Islet precursor cell (in vitro differentiated cells): ENCODE measurements at places on chromosomes 11 and 22.

DNA sequence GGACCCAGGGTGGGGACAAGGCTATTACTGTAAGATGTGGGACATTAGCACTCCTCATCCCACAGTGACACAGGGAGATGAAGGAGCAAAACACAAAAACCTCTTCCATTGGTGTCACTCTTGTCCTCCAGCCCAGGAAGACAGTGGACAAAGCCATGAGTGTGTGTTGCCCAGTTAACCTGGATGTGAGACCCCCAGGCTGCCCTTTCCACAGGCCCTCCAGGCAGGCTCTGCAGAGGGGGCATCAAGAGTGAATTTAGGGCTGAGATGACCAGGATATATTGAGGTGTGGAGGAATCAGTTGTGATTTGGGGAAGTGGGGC lies 111.3 kb downstream of the GGTLC2 start:
- peak; percentile 35 for DNase-seq

DNA sequence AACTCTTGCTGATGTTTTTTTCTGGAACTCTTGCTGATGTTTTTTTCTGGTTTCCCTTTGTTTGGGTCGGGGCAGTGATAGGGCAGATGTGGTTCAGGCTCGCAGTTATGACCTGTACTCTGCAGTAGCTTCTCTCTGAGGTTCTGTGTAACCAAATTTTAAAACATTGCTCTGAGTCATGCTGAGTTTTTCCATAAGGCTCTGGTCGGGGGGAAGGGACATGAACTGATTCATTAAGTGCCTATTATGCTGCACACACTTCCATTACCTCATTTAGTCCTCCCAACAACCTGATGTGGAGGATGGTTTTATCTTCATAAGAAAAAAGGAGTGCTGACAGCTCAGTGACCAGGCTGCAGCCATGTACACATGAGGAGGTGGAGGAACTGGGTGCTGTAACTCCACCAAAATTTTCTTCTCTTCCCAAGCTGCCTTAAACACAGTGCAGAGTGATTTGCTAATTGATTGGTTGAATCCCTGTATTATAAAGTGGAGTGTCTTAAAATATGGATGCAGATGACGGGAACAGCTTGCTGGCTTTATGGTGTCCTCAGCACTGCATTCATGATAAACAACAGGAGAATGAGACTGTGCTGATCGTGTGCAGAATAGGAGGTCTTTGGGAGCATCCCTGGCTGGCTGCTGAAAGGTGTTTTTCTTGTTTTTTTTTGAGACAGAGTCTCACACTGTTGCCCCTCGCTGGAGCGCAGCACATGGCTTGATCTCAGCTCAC lies 19.1 kb downstream of the TNRC6B start:
- DNase-seq, result no peak

GRCh38 chr11:125532668-125533067 lies 36.6 kb upstream of the FEZ1 start:
- no peak for DNase-seq

GRCh38 chr22:49896201-49896600 lies 22.0 kb downstream of the ALG12 start:
- DNase-seq, result no peak

GRCh38 chr11:120929090-120929489 lies 94.8 kb upstream of the TBCEL start:
- no peak for DNase-seq

GRCh38 chr22:49583886-49584505 lies 243.7 kb downstream of the BRD1 start:
- peak; percentile 31 for DNase-seq

DNA sequence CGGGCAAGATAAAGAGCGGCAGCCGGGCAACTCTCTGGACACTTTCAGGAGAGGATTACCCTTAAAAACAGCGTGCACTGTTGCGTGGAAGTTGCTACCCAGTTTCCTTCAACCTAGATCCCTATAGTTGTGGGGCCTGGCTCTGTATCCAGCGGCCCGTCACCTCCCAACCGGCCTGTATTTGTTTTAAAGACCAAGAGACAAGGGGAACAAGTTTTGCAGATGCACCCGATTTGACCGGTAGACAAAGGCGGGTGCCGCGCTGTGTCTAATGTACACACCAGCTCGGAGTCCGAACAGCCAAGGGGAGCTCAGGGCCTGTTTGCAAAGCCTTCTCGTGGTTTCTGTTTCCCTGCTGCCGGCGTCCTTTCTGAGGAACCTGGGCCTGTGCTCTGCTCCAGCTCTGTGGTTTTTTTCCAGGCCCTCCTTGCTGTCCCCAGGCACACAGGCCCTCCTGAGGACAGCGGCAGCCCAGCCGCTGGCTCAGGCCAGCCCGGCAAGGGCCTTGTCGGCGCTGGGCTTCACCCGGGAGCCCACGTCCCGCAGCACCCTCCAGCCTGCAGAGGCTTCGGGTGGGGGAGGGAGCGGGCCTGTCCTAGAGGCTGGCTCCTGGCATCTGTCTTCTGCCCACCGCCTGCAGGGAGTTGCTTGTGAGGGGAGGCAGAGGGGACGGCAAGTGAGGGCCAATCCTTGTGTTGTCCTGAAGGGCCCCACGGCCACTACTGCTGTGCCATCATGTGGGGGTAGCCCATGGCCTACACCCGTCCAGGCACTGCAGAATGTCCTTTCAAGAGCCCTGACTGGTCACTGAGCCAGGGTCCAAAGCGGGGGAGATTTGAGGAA lies 1.4 kb downstream of the TBX1 start:
- DNase-seq, result peak; percentile 73

DNA sequence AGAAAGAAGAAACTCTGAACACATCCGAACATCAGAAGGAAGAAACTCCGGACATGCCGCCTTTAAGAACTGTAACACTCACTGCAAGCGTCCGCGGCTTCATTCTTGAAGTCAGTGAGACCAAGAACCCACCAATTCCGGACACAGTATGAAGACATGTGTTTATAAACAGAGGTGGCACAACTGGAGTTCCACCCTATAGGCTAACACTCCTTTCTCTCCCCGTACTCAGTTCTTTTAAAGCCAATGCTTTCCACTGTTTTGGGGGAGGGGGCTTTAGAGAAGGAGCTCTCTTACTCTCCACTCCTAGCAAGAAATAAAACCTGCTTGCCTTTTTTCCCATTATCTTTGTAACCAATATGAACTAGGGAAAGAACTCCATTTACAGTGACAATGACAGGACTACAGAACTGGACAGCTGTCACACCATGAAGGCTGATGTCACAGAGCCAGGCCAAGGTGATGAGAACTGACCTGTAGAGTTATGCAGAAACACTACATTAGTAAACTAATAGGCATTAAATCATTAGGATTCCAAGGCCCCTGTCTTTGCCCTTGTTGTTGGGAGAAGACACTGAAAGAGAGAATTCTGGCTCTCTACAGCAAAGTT lies 733 bp downstream of the TRIM5 start:
- no peak for DNase-seq

DNA sequence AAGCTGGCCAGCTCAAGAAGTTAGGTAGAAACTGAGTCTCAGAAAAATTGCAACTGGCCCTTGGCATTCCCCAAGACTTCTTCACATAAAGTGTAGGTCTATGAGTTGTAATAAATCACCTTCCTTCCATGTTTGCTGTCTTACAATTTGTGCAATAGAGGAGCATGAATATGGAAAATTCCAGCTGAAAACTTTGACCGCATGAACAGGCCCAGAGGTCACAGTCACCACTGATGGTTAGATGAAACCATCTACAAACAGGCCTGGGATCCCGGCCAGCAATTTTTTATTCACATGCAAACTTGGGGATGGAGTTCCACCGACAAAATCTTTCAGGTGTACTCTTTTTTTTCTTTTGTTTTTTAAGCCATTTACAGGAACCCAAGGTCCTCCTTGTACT lies 88.1 kb downstream of the SERGEF start:
- DNase-seq, result no peak

GRCh38 chr22:25025491-25026400 lies 73.2 kb downstream of the KIAA1671 start:
- peak; percentile 62 for DNase-seq

DNA sequence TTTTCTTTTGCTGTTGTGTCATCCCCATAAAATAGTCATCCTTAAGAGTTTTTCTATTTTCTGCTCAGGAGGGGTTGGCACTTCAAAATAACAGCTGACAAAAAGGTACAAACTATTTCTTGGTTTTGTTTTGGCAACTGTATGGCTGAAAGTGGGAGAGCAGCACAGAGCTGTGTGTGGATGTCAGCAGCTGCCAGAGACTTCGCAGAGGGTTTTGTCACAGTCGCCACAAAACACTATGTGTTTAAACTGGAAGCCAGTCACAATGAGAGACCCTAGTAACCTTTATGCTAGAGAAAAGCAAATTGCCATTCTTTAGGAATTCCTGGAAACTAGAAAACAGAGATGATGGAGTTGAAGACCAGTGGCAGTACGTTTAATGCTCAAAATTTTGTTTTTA lies 189.6 kb upstream of the CCDC90B start:
- DNase-seq, result no peak

- no peak for DNase-seq
Measured at GRCh38 chr11:45113807-45114206, 32.6 kb upstream of the PRDM11 start.

DNA sequence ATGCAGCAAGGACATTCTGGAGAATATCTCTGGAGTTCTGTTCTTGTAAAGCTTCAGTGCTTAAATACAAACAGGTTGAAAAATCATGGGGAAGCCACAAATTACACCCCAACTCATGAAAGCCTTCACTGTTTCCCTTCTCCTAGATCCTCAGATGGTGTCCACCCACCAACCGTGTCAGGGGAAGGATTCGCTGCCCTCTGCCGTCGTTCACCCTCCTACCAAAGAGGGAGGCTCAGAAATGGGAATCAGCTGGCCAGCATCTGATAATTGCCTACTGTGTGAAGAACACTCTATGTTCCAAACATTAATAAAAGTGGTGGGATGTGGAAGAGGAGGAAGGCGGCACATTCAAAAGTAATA lies 7.4 kb upstream of the HEPACAM start:
- no peak for DNase-seq

DNA sequence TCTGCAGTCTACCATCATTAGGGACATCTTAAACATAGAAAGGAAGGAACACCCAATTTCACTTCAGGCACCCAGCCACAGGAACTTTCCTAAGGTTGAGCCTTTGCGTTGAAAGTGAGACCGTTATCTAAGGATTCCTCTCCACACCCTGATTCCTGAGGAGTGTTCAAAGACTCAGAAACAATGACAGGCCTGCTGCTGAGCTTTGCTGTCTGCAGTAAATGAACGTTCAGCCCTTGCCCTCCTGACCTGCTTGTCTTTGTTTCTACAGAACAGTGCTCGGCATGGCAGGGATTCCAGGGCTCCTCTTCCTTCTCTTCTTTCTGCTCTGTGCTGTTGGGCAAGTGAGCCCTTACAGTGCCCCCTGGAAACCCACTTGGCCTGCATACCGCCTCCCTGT lies 7.0 kb downstream of the PRSS23 start:
- peak; percentile 76 for DNase-seq

DNA sequence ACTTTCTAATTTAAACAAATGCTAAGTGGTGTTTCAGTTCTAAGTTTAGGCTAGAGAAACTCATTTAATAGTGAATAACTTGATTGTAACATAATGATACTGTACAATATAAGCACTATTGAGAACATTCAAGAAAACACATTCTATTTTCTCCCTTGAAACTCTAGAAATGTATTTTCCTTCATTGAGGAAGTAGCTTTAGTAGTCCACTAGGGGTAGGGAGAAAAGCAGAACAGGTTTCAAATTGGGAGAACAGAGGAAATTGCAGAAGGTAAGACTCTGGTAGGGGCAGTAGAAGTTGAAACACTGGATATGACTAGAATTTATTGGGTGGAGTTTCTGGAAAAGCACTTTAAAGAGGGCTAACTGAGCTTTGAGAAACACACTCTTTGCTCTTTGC lies 31.6 kb upstream of the MPPED2 start:
- no peak for DNase-seq
